ENCODE measurements at places on chromosomes 1 and 21.

DNA sequence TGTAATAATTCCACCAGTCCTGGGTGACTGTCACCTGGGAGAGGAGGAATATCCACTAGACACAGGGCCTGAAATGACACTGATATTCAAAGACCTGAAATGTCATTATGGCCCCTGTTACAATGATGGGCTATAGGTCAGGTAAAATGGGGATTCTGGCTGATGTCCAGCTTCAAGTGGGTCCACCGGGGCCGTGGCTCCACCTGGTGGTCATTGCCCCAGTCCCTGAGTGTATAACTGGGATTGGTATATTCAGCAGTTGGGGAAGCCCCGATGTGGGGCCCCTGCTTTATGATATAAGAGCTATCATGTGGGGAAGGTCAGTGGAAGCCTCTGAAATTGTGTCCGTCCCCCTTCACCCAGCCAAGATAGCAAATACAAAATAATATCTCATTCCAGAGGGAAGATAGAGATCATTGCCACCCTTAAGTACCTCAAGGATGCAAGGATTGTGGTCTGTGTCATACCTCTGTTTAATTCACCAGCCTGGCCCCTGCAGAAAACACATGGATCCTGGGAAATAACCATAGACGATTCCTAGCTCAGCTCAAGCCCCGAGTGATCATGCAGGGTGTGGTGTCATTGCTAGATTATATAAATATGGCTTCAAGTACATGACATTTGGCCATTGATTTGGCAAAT is 19.4 kb downstream of the PLEKHO1 start:
- DNase-seq, result peak; percentile 61

GRCh38 chr1:107871259-107871658 is 93.7 kb downstream of the VAV3 start:
- no peak for DNase-seq

GRCh38 chr1:93549131-93549530 is 101.2 kb downstream of the FNBP1L start:
- no peak for DNase-seq

GRCh38 chr1:231603598-231604275 is 22.9 kb upstream of the DISC1 start:
- DNase-seq, result no peak

DNA sequence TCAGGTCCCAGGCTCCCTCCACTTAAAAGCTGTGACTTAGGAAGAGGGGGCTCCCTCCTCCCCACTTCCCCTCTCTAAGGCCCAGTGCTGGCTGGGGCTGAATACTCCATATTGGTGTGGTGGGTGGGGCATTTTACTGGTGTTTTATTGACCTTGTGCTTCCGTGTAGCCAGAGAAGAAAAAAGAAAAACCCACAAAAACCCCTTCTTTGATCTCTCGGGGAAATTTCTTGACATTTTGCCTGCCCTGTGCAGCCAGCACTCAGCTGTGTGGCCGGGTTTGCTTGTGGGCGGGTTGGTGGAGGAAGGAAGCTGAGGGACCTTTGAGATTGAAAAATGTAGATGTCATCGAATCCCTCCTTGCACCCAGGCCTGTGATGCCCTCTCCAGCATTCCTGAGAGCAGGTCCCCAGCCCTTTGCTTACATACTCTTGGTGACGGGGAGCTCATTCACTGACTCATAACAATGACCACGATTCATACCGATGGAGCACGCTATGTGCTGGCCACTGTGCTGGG is 24.8 kb downstream of the TNFRSF8 start:
- no peak for DNase-seq

DNA sequence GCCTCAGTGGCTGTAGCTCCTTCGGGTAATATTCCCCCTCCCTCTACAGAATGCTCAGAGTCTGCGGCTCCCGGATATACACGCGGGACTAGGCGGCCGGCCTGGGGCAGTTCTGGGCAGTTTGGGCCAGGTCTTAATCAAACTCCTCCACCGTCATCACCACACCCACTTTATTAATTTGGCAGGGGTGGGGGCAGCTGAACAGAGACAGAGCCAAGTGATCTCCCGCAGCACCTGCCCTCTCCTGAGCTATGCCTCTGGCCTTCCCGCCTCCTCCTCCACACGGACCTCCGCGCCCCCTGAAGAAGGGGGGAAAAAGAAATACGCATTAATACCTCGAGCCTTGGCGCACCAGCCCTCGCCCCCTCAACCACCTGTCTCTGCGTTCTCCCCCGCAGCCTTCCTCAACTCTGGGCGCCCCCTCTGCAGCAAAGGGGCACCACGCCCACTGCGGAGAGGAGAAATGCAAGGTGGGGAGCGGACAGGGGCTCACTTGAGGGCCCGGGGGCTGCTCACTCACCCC is 42.6 kb downstream of the CD34 start:
- DNase-seq, result no peak

GRCh38 chr1:195766709-195767108 is 841.5 kb downstream of the KCNT2 start:
- no peak for DNase-seq

DNA sequence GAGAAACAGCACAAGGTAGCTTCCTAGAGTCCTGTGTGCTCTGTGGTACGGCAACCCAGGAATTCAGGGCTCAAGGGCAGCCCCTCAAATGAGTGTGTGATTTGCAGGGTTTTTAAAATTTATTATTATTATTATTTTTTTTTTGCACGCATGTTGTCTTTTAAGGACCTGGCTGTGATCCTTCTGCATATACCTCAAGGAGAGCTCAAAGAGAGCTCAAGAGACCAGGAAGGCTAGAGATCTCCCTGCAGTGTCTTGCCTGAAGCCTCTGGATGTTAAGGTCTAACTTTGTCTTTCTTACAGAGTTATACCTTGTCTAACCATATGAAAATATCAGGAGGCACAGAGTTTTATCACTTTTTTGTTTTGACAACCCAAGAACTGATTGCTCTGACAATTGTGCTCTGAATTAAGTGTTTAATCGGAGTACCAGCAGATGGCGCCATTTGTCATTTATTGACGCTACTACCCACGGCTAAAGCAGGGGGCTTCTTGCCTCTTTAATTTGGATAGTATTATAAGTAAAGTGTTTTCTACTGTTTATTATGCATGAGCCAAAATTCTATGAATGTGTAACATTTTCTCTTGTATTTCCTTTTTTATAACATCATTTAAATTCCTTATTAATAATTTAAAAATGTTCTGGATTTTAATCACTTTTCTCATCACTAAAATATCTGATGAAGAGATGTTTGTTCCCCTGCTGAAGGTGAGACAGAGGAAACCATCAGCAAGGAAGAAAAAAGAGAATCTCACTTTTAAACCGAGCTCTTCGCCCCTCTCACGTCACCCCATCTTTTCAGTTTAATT is 35.8 kb upstream of the LMO4 start:
- peak; percentile 70 for DNase-seq

GRCh38 chr1:2604844-2605508 is 18.4 kb downstream of the PRXL2B start:
- DNase-seq, result no peak
